ENCODE measurements at places on chromosomes 6 and 20. TPM values are rescaled to one million over a fixed set of nuclear protein-coding genes. Genes with fewer than 3 reads are reported as not detected.

GRCh38 chr20:32589769-32590168 is 4.6 kb upstream of the NOL4L start:
- DNase-seq = no peak

DNA sequence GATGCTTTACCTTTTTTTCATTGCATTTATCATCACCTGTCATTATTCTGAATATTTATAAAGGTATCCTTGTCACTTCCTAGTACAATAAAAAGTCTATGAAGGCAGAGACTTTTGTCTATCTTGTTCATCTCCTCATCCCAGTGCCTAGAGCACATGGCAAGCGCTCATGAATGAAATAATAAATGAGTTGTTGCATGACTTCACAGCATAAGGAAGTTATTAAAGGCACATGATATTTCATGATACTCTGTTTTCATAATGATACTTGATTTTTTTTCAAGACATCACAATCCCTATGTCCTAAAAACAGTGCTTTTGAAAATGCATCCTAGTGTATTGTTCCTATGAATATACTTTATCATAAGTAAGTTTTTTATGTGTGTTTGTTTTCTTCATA is 310.6 kb upstream of the RSPO3 start:
- no peak for DNase-seq

KCNG1 gene
- 0.70 TPM for total RNA-seq

DNA sequence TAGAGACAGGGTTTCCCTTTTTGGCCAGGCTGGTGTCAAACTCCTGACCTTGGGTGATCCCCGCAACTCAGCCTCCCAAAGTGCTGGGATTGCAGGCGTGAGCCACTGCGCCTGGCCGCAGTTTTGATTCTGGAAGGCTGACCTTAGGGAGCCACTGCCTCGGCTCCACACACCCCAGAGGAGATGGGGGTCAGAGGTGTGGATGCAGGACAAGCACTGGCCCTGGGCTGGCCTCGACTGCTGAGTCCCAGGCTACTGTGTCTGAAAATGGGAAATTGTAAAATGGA is 1.5 kb downstream of the ZBP1 start:
- DNase-seq = no peak

DNA sequence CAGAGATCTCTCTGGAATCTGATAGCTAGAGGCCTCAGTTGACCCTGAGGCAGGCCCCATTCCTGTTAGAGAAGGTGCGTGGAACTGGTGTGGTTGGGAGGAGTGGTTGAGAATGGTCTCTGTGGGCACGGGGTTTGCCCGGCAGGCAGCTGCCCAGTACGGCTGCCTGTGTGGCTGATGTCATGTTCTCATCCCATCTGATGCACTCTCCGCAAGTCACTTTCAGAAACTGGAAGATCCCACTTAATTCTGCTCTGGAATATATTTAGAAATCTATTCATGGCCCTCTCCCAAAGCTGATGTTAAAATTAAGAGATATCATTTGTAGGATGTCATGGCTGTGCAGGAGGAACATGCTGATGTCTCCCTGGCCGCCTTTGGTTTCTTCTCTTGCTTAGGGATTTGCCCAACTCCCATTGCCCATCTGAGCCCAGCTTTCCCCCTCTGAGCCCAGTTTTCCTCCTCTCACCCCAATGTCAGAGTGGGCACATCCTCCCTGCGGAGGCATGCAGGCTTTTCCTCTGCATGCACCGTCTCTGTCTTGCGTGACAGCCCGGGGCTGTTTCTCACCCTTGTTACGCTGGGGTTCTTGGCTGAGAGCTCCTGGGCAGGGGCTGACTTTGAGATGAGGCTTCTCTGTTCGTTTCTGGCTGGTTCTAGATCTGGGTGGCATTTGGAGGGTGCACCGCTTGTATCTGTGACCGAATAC is 21.0 kb downstream of the PHACTR3 start:
- DNase-seq = no peak

GRCh38 chr20:47359530-47360296 is 3.2 kb upstream of the ZMYND8 start:
- no peak for DNase-seq

ZNFX1 gene
- 47.0 TPM for total RNA-seq

- DNase-seq = no peak
Observed at GRCh38 chr6:145544041-145544440, 191.3 kb downstream of the EPM2A start.

ABHD16B gene
- total RNA-seq = not detected

DNA sequence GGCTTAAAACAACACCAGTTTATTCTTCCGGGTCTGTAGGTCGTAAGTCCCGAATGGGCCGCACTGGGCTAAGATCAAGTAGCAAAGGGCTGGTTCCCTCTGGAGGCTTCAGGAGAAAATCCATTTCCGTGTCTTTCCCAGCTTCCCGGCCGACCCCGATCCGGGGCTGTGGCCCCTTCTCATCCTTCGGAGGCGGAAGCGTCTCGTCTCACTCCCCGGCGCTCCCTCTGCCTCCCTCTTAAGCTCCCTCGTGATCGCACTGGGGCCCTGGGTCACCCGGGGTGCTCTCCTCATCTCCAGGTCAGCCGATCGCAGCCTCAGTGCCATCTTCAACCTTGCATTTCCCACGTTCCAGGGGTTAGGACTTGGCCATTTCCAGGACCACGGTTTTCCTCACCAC is 199.4 kb downstream of the WDR27 start:
- no peak for DNase-seq

DNA sequence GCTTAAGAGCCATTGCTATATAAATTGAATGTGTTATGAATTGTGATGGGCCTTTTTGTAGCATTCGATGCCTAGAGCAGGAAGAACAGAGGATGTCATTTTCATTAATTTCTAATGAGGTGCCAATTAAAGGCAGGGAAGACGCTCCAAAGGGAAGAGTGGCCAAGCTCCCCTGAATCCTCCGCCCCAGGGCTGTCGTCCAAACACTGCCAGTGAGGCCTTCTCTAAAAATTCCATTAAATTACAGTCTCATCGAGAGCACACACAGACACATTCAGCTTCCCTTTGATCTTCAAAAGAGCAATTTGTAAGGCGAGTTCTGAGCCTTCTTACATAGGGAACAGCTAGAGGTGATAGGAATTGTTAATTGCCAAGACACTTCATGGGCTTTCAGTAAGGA is 300.0 kb downstream of the ZFAND3 start:
- DNase-seq = no peak

DNA sequence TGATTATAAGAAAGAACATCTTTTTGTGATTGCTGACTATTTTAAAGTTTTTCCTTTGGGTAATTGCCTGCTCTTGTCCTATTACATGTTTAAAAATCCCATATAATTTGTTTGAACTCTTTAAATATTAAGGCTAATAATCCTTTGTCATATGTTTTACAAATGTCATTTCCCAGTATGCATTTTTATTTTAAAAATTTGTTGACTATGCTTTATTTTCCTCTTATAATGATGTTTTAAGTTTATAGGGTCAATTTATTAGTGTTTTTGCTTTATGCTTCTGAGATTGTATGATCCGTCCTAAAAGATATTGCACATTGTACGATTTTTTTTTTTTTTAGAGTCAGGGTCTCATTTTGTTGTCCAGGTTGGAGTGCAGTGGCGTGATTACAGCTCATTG is 297.2 kb downstream of the RNF144B start:
- no peak for DNase-seq

- DNase-seq = no peak
Observed at GRCh38 chr6:73108949-73109348, 116.3 kb downstream of the KHDC1L start.

DNA sequence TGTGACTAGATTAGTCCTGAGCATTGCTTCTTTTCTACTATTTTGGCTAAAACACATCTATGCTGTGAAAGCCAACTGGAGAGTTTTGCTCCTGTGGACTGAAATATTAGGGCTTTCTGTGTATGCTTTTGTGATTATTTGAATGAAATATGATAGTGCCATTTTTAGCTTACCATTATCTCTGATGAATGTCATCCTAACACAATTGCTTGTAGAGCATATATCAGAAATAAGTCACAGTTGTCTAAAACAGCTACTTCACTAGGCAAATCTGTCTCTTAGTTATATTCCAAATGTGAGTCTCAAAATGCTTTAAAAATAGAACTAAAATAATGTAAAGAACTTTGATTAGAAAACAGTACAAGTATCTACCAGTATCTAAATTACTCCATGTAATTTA is 401.4 kb upstream of the PTCHD4 start:
- no peak for DNase-seq

GRCh38 chr20:19768325-19768842 is 10.3 kb downstream of the RIN2 start:
- DNase-seq = no peak

GRCh38 chr6:36216559-36216958 is 20.0 kb downstream of the BRPF3 start:
- DNase-seq = peak; percentile 30

ARFRP1 gene
- 46.9 TPM for total RNA-seq

PROKR2 gene
- not detected for total RNA-seq

IL22RA2 gene
- total RNA-seq = not detected

GRCh38 chr6:12222405-12223366 is 67.5 kb upstream of the EDN1 start:
- DNase-seq = no peak

EBF4 gene
- 1.0 TPM for total RNA-seq

RHAG gene
- total RNA-seq = not detected

DNA sequence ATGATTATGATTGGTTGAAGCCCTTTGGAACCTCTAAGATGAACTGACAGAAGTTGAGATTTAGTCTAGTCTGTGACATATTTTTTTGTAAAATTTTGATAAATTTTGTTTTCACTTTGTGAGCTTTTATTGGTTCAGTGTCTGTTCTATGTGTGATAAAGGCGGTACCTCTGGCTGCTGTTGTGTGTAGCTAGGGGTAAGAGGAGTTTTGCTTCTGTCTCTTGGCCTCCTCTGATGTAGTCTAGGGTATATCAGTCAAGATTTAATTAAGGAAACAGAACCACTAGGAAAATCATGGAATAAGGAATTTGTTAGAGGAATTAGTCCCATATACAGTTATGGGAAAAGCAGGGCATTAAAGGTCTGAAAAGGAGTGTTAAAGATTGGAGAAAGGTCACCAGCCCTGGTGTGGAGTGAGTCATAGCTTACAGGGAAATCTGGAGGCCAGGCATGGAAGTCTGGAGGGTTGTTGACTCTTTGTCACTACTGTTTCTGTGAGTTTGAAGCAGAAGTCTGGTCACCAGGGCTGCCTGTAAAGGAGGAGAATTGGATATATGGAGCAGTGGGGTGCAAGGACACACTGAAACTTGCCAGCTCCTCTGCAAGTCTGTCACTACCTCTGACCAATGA is 28.5 kb downstream of the CDC5L start:
- peak; percentile 79 for DNase-seq

- DNase-seq = no peak
Observed at GRCh38 chr6:39941138-39941537, 6.9 kb upstream of the MOCS1 start.

ECT2L gene
- not detected for total RNA-seq

FAM209B gene
- total RNA-seq = 0.33 TPM

DNA sequence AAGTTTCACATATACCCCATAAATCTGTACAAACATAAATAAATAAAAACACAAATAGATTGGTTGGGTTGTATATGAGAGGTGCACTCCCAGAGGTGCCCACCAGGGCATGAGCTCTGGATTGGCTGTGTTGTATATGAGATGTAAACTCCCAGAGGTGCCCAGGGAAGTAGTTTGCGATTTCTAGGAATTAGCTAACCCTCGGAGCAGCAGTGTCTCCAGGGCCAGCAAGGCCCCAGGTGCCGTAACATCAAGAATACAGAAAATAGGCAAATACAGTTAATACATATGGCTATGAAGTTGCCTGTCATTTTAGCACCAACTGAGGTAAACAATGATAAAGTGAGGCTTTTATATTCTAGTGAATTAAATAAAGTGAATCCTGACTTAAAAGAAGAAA is 5.4 kb upstream of the GINM1 start:
- peak; percentile 39 for DNase-seq

TFAP2A gene
- under 0.01 TPM for total RNA-seq

HCRTR2 gene
- not detected for total RNA-seq

- no peak for DNase-seq
Observed at GRCh38 chr6:75815756-75816155, 66.7 kb downstream of the MYO6 start.

PTPRT gene
- total RNA-seq = not detected

TAAR8 gene
- not detected for total RNA-seq

DNA sequence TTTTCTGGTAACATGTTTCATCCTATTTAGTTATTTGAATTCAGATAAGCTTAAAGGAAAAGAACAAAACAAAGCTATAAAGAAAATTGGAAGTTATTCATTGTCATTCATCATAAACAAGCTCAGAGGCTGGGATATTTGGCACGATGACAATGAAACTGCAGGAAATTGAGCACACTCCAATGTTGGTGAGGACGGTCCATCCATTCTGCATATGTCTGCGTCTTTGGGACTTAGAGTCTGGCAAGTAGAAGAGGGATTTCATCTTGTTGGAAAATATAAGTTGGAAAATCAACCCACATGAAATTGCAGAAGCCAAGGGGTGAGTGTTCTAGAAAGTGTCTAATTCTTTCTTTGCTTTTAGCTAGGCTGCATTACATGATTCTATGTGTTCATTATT is 78.4 kb downstream of the HDGFL1 start:
- peak; percentile 34 for DNase-seq

DNA sequence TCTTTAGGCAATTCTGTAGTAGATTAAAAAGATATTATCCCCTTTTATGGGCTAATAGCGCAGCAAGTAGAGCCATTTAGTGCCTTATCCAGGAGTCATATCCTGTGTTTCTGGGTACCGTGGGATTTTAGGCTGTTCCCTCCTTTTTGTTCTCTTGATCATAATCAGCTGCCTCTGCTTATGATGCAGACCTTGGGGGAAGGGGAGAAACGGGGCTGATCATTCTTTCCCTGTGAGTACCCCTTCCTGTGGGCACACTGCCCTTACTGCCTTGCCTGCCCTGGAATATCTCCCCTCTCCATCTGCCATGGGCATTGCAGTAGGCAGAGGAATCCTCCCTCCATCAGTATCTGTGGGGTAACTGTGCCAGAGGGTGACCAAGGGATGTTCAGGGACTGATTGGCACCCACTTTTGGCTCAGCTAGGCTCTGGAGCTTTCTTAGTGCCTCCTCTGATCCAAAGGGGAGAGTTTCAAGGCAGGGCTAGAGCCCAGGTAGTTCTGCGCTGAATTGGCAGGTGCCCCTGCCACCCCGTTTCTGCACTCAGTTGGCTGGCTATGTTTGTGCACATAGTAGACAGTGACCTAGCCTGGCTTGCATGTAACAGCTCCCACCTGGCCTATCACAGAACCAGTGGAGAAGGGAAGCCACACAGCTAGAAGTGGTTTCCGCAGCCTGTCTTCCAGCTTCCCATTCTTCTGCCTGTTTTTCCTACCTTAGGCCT is 103.3 kb downstream of the FIG4 start:
- DNase-seq = peak; percentile 60

TMEM151B gene
- not detected for total RNA-seq

- peak; percentile 90 for DNase-seq
Observed at GRCh38 chr20:44018259-44018941, 103.7 kb downstream of the TOX2 start.

ZNF217 gene
- total RNA-seq = 17.5 TPM

DNA sequence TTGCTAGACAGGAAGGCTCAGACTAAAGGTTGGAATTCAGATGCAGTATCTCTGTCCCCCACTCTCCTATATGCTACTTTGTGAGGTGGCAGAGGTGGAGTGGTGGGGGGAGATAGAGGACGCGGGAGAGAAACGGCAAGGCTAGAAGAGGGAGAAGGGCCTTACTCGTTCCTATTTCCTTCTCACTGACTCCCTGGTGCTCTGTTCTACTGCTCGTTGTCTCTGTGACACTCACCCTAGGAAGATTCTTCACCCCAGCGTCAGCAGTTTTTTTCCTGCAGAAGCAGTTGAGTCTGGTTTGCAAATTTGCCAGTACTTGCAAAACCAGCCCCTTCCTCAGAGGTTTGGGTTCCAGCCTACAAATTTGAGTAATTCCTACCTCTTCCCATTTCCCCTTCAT is 801.1 kb upstream of the SLC35B3 start:
- DNase-seq = no peak

CST7 gene
- total RNA-seq = not detected

Data from dermis blood vessel endothelial cell (primary cell).